ENCODE measurements at places on chromosomes 7 and 10.

DNA sequence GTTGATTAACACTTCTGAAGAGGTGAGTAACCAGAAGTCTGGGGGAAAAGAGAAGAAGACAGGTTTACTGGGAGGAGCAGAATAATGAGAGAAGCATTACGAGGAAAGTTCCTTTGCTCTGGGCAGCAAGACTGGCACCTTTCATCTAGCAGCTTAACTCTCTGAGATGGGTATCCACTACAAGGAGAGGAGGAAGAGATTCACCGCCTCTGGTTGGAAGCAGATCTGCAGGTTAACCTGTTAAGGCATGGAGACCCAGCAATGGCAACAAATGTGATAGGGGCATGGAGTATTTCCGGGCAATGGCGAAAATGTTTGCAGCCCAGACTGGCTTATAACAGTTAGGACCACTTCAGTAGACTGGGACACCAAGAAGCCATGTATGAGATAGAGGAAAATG is 162.2 kb downstream of the TFEC start:
- peak; percentile 21 for DNase-seq

DNA sequence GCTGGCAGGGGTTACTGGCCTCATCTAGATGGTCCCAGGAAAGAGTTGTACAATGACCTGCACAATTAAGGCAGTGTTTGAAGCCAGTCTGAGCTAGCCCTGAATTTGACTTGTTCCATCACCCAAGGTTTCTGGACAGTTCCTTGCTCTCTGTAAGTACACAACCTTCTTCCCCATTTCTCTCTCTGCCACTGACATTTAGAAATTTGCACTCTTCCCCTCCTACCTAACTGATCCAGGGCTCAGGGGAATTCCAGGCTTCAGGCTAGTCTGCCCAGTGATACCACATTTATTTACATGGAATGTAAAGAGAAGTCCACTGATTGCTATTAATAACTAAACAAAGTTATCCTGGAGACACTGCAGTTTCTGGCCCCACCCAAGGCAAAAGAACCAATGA is 139.0 kb upstream of the GPR26 start:
- no peak for DNase-seq

DNA sequence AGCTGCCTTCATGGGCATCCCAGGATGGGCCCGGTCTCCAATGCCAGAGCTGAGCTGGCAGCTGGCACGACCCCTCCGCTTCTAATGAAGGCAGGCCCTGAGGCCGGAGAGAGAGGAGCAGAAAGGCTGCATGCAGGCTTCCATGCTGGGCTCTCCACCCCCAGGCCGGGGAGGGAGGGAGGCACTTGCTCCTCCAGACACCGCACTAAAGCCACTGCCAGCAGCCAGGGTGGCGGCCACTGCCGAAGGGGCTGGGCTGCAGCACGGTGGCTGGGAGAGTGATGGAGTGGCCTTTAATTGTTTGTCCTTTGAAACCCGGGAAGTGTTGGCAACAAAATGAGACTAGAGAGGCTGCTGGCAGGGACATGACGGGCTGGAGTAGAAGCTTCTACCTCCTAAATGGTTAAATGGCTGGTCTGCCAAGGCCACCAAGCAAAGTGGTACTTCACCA is 236.5 kb downstream of the SKAP2 start:
- peak; percentile 22 for DNase-seq

- DNase-seq: peak; percentile 5
Observed at GRCh38 chr10:54496852-54497251, 304.2 kb downstream of the PCDH15 start.

DNA sequence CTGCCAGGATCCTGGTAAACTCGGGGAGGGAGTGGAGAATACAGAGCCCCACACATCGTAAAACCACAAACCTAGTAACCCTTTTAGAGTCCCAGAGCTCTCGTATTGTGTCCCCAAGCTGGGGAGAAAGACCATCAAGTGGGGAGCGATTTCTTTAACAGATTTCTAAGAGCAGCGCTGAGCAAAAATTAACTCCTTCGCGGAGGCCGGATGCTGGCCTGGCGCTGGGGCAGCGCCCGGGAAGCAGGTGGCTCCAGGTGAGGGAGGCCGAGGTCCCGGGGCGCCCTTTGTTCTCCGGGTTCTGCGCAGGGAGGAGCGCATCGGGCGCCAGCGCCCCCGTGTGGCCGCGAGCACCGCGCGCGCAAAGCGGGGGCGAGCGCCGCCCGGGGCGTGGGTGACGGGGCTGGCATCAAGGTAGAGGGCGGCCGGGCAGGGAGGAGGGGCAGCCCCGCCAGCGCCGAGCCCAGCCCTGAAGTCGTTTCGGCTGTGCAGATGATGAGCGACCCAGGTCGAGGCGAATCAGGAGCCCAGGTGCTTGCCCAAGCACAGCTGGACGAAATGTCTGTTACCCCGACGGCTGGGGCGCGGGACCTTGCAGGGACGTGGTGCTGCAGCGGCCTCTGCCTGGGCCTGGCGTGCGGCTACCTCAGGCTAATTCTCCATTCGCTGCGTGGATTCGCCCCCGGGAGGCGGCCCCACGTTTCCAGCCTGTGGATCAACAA is 10.4 kb upstream of the FGFR2 start:
- DNase-seq: peak; percentile 81

GRCh38 chr7:78635026-78635793 is 818.3 kb downstream of the MAGI2 start:
- DNase-seq: no peak

DNA sequence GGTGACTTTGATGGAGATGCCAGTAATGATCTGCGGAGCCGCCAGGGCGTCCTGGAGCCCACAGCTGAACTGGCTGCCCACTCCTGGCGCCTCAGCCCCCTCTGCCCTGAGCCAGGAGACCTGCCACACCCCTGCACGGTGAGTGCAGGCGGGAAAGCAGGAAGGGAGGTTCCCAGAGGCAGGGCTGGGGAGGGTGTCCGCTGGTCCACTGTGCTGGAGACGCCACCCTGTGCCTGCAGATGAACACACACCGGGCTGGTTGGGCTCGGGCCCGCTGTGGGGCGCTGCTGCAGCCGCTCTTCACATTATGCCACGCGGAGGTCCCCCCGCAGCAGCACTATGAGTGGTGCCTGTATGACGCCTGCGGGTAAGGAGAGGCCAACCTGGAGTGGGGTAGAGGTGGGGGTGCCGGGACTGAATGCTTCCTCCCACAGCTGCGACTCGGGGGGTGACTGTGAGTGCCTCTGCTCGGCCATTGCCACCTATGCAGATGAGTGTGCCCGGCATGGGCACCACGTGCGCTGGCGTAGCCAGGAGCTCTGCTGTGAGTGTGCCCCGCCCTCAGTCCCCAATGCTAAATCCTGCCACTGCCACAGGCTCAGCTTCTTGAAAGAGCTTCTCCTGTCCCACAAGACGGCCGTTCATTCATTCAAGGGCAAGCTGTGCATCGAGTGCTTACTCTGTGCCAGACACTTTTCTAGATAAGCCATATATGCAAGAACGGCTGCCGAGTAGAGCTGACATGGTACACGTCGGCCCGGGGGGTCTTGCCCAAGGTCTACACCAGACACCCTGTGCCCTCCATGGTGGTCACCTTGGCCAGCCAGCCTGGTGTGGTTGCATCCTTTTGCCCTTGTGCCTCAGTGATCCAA is 14.3 kb upstream of the ZNF467 start:
- DNase-seq: peak; percentile 60

DNA sequence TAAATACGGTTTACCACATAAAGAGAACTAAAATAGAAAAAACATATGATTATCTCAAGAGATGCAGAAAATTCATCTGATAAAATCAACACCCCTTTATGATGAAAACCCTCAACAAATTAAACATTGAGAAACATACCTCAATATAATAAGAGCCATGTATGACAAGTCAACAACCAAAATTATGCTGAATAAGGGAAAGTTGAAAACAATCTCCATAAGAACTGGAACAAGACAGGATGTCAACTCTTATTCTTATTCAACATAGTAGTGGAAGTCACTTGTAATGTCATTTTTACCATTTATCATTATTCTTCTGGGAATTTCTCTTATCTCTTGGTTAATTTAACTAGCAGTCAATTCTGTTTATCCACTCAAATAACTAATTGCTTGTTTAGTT is 79.0 kb downstream of the PCDH15 start:
- no peak for DNase-seq

- DNase-seq: no peak
Observed at GRCh38 chr10:33333260-33334101, 986 bp downstream of the NRP1 start.

DNA sequence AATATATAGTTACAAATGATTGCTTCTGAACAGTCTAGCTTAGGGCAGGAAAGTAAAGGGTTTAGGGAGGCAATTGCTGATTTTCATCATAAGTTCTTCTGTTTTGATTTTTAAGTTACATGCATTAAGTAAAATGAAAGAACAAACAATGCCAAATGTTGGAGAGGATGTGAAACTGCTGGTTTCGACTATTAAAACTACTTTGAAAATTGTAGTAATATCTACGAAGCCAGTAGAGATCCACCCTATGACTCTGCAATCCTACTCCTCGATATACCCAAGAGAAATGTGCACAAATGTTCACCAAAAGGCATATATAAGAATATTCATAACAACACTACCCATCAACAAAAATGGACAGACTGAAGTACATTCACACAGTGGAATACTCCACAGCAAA is 24.3 kb downstream of the PDZD8 start:
- no peak for DNase-seq

DNA sequence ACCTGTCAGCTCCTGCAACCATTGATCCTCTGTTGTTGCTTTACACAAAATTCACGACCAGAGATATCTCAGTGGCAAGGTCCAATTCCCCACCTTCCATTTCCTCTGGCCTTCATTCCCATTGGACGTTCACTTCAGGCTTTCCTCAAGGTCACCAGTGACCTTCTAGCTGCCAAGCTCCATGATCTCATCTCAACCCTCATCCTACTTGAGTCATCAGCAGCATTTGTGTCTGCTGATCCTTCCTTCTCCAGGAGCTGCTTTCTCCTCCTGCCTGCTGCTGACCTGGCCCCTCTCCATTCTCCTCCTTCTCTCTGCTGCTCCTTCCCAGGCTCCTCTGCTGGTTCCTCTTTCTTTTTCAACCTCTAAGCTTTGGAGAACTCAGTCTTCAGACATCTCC is 66.2 kb upstream of the C10orf90 start:
- DNase-seq: no peak

DNA sequence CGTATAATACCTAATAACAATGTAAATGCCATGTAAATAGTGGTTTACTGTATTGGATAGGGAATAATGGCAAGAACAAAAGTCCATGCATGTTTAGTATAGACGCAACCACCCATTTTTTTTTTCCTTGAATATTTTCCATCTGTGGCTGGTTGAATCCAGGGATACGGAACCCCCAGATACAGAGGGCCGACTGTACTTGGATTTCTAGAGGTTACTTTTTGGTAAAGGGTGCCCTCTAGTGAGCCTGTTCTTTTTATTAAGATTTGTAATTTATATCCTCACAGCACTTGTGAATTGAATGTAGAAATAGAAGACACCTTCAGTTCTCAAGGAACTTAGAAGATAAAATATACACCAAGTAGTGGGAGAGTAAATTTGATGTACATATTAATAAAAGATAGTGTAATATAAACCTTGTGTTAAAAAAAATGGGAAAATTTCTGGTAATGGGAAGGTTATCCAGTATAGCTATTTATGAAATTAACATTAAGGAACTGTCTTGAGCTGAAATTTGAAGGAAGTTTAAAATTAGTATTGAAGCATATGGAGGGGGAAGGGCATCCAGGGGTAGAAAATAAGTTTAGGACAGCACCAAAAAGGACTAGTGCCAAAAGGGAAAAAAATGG is 32.0 kb downstream of the EXOC6 start:
- DNase-seq: peak; percentile 59

DNA sequence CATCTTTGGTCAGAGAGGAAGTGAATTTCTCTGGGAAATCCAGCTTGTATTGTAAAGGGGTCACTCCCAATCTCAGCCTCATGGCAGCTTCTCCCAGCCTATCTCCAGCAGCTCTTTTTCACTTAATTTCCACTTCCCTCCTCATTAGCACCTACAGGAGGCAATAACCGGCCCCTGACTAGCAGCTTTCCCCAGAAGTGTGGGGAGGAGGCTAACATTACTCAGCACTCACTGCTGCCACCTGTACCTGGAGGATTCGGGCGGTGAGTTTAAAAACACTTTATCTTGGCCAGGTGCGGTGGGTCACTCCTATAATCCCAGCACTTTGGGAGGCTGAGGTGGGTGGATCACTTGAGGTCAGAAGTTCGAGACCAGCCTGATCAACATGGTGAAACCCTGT is 3.8 kb downstream of the NODAL start:
- no peak for DNase-seq

GRCh38 chr7:94778711-94779459 is 123.0 kb upstream of the SGCE start:
- DNase-seq: no peak

DNA sequence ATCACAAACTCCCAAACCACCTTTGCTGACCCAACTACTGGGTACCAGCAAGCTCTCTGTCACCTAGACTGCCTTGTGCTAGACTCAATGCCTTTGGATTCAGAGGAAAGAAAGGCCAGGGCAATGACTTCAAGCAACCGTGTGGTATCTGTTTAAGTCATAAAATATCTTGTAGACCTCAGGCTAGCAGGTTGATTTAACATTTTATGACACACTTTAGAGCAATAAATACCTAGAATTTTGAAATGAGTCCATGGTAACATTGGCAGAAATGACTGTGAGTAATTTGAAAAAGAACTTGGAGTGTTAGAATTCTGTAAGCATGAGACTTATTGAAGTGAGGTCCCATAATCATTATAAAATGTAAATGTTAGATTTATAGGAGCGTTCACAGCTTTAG is 87.2 kb downstream of the TWIST1 start:
- DNase-seq: no peak

DNA sequence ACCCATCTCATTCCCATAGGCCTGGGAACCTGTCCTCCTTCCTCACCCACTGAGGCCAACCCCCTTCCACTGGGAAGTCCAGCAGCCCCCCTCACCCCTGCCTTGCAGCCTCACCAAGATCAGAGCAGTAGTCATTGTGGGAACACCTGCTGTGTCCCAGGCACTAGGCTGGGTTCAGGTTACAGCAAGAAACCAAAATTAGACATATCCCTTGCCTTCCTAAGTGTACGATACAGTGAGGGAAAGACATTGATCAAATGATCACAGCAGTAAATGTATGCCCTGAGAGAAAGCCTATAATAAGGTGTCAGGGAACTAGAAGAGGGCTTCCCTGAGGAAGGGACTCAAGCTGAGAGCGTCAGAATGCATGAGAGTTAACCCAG is 17.0 kb upstream of the C10orf105 start:
- no peak for DNase-seq

- DNase-seq: no peak
Observed at GRCh38 chr7:103068414-103069403, 5.9 kb downstream of the FBXL13 start.

DNA sequence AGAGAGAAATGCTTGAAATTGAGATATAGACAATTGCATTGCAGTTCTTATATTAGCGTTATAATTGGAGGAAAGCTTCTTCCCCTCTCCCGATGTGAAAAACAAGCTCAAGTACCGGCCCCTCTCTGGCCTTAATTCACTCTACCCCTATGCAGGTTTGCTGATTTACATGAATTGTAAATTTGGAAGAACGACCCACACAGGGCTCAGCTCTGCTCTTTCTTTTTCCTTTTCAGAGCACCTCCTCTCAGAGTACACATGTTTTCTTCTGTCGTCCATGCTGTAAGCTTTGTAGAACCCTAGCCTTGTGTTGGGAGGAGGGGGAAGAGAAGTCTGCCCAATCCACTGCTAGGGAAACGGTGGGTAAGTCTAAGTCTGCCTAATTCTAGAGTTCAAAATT is 140.8 kb downstream of the IQUB start:
- no peak for DNase-seq

GRCh38 chr7:22561895-22562593 is 62.1 kb upstream of the STEAP1B start:
- no peak for DNase-seq

- no peak for DNase-seq
Observed at GRCh38 chr10:100600218-100600617, 64.5 kb downstream of the HIF1AN start.
